ENCODE measurements at places on chromosomes 11 and 22. TPM values are rescaled to one million over a fixed set of nuclear protein-coding genes. Genes with fewer than 3 reads are reported as not detected.

Gene SNX32
- not detected for total RNA-seq

Gene CNTF
- 1.3 TPM for total RNA-seq

Gene B4GALNT4
- total RNA-seq, result 8.6 TPM

Gene PRR33
- total RNA-seq, result not detected

Gene POU2AF1
- total RNA-seq, result not detected

Gene SAA1
- not detected for total RNA-seq

Gene TRIM6
- total RNA-seq, result 8.5 TPM

Data from NCI-H460 (cell line).